Peyer's patch (tissue), 4 donors: ENCODE measurements at places on chromosomes 5 and 9. TPM values are rescaled to one million over a fixed set of nuclear protein-coding genes. Genes with fewer than 3 reads are reported as not detected.

PTPN3 gene
- 43.8 TPM for total RNA-seq

C5orf58 gene
- not detected for total RNA-seq

IL4 gene
- not detected for total RNA-seq

FGFR4 gene
- total RNA-seq, result 43.0 TPM

UNC5A gene
- total RNA-seq, result not detected

NRG2 gene
- not detected for total RNA-seq

SLC34A1 gene
- total RNA-seq, result not detected

C9orf43 gene
- 5.0 TPM for total RNA-seq

QRFP gene
- total RNA-seq, result not detected

TRIM7 gene
- total RNA-seq, result 1.9 TPM

NUDT12 gene
- 16.8 TPM for total RNA-seq

OCLN gene
- total RNA-seq, result 64.7 TPM

CAVIN4 gene
- not detected for total RNA-seq

NR6A1 gene
- total RNA-seq, result 10.7 TPM

SPAAR gene
- total RNA-seq, result not detected

SLC25A2 gene
- total RNA-seq, result 1.8 TPM

GDA gene
- total RNA-seq, result 263 TPM

PCDHGA9 gene
- 3.4 TPM for total RNA-seq

UBLCP1 gene
- 10.0 TPM for total RNA-seq

PCDHB5 gene
- total RNA-seq, result not detected

BTNL9 gene
- total RNA-seq, result 9.0 TPM

NOXA1 gene
- 31.0 TPM for total RNA-seq
